ENCODE measurements at places on chromosomes 12 and 14. TPM values are rescaled to one million over a fixed set of nuclear protein-coding genes. Genes with fewer than 3 reads are reported as not detected.

KLHDC2 gene
- polyA plus RNA-seq: 40.2 TPM

LRRC10 gene
- polyA plus RNA-seq: 3.4 TPM

PPFIA2 gene
- 0.15 TPM for polyA plus RNA-seq

- DNase-seq: no peak
Measured at GRCh38 chr12:27631813-27632491, 64.3 kb upstream of the REP15 start.

GRCh38 chr12:902581-902980 lies 46.9 kb downstream of the RAD52 start:
- DNase-seq: no peak

GRCh38 chr12:52401526-52401925 lies 4.6 kb downstream of the KRT82 start:
- DNase-seq: no peak

DNA sequence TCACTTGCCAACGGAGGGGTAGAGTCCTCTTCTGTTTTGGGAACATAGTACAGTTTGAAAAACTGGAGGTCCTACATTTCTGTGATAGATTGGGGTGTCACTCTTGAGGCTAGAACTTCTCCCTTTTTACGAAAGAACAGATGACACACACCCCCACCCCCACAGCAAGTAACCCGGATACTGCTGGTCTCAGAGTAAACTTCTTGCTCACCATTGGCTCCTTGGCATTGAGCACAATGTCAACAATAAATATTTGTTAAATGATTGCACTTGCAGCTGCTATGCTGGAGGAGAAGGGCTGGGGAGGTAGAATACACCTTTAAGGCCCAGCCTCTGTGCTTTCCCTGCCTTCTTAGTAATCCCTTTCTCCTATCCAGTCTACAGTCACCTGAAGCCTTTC lies 149.8 kb downstream of the TGFB3 start:
- DNase-seq: no peak

- no peak for DNase-seq
Measured at GRCh38 chr12:31740628-31741027, 11.8 kb upstream of the AMN1 start.

GRCh38 chr12:95088379-95088778 lies 15.0 kb upstream of the NR2C1 start:
- no peak for DNase-seq

DNA sequence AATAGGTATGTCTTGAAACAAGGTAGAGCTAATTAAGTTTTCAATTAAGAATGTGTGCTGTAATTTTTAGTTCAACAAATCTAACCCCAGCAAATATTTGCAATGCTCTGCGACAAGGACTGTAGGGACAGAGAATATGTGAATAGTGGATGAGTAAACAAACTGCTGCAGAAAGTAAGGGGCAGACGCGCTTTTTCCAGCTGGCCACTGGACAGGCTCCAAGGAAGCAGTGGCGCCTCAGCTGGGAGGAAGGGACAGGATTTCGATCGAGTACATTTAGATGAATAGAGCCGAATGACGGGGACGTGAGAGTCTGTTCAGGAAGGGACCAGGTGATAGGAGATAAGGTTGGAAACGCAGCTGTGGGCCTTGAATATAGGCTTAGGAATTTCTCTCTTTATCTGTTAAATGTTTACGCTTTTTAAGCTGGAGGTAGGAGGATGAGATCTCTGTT lies 69.3 kb downstream of the ELK3 start:
- DNase-seq: peak; percentile 30

GRCh38 chr14:91810699-91811098 lies 56.6 kb downstream of the TC2N start:
- no peak for DNase-seq

DNA sequence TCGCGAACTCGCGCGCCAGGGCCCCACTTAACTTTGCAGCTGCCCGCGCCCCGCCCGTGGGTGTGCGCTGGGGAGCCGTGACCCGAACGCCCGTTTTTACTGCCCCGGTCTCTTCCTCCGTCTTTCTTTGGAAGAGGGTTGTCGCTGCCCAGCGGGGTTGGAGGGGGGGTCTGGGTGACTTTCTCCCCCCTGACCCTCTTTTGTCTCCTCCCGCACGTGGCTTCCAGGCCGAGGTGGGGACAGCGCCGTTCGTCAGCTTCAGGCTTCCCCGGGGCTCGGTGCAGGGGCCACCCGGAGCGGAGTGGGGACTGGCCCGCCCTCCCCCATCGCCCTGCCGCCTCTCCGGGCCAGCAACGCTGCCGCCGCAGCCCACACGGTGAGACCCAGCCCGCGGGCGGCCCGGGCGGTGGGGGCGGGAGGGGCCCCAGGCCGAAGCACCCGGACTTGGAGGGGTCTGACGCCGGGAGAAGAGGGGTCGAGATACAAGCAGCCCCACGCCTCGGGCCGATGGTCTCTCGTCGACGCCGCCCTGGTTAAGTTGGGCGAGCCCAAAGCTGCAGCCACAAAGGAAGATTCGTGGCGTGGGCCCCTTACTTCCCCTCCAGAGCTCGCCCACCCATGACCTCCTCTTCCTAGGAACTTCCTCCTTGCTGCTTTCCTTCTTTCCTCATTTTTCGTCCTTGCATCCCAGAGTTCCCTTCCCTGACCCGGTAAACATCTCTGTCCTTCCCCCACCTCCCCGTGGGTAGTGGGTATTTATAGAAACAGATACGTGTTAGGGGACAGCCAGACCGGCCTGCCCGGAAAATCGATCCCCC lies 1.2 kb downstream of the DYRK2 start:
- peak; percentile 59 for DNase-seq

DNA sequence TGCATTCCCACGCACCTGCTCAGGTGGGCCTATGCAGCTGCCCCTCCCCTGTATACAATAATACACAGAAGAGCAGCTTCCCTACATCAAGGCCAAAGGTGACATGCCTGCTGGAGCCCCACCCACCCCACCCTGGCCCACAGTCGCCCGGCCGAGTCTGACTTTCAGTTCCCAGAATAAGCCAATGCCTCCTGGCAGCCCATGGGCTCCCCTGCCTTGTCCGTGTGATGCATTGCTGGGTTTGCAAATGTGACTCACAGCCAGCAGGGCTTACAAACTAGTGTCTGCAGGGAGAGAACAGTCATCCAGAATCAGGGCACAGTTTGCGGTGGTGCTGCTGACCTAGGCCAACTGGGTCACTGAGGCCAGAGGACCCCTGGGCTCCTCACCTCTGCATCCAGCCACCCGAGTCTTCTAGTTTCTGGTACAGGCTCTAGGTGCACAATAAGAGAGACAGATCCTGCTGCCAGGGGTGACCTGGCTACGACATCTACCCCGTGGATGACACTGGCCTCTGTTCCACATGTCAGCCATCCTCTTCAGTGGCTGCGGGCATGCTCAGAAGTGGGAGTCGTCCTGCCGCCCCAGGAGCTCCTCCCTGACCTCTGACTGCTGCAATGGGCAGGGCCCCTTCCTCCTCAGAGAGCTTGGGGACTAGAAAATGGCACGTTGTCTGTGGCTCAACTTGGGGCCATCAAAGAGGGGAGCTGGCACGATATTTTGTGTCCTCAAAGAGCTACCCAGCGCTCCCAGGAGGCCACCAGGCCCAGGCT lies 84.5 kb downstream of the CHGA start:
- DNase-seq: peak; percentile 62

DNA sequence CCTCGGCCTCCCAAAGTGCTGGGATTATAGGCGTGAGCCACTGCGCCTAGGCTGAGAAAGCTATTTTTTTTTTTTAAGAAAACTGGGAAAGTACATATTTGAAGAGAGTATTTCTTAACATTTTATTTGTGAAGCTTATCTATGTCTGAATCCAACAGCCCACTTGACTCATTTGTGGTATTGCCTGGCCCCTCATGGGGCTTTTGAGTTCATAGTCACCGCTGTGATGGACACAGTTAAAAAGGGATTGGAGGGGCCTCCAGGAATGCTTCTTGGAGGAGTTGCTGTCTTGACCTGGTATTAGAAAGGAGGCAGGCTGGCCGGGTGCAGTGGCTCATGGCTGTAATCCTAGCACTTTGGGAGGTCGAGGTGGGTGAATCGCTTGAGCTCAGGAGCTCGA lies 26.5 kb downstream of the BCL7A start:
- no peak for DNase-seq
